ENCODE measurements at places on chromosomes 16 and 17.

GRCh38 chr17:64358261-64358788 lies 32.3 kb downstream of the PECAM1 start:
- no peak for DNase-seq

GRCh38 chr16:87635541-87636049 lies 33.3 kb downstream of the JPH3 start:
- DNase-seq = peak; percentile 95

GRCh38 chr16:79247386-79247785 lies 353.2 kb downstream of the MAF start:
- DNase-seq = no peak

DNA sequence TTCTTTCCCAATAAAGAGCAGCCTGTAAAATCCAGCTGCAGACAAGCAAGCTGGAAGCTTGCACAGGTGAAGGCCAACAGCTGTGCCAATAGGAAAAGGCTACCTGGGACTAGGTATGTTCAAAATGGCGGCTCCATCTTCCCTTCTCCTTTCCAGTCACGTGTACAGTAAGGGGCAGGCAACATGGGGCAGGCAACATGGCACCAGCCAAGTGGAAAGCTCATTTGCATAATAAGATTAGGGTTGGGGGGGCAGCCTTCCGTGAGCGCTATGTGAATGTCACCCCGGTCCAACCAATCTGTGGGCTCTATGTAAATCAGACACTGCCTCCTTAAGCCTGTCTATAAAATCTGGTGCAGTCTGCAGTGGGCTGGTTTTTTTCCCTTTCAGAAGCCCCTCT lies 31.3 kb downstream of the TVP23A start:
- no peak for DNase-seq

DNA sequence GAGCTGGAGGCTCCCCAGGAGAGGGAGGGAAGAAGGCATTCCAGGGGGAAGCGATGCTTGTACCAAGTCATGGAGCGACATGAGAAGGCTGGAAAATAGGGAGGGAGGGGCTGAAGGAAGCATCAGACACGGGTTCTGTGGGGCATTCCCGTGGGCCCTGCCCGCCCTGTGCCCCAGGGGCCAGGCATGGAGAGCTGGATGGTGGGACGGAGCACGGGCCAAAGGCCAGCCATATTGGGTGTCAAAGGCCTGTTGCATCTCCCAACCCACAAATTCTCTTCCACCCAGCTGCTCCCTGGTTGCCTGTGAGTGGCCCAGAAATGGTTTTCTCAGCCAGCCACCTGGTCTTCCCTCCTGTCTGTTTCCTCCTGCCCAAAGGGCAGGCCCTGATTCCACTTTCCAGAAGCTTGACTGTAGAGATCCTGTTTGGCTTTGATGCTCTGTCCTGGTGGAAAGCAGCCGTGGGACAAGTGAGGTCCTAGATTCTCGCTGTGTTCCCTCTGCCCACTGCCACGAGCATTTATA lies 3.2 kb downstream of the CDR2L start:
- no peak for DNase-seq

- DNase-seq = no peak
Measured at GRCh38 chr16:75271441-75272096, 20.1 kb upstream of the BCAR1 start.

- no peak for DNase-seq
Measured at GRCh38 chr16:3009568-3010390, 2.9 kb upstream of the CLDN9 start.

DNA sequence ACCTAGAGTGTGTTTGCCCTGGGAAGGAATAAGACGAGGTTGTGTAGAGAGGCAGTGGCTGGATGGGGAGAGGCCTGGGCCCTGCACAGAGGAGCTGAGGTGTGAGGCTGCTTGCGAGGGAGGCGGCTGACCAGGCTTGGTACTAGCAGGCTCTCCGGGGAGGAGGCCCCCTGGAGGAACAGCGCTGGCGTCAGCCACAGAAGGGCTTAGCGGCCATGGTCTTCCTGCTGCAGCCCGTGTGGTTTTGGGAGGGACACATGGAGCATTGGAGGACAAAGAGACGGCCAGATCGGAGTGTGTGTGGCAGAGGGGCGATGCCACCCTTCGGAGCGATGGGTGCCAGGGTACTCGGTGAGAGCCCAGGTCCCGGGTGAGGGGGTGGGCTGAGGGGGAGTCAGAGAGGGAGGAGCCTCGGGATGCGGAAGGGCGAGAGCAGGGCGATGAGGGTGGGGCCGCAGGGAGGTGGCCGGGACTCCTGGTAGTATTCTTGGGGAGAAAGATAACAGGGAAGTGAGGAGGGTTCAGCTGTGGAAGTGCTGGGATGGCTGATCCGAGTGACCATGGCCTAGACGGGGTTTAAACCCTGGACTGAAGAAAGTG lies 8.3 kb downstream of the BANP start:
- no peak for DNase-seq

- DNase-seq = no peak
Measured at GRCh38 chr16:5323284-5324141, 225.9 kb upstream of the EEF2KMT start.

DNA sequence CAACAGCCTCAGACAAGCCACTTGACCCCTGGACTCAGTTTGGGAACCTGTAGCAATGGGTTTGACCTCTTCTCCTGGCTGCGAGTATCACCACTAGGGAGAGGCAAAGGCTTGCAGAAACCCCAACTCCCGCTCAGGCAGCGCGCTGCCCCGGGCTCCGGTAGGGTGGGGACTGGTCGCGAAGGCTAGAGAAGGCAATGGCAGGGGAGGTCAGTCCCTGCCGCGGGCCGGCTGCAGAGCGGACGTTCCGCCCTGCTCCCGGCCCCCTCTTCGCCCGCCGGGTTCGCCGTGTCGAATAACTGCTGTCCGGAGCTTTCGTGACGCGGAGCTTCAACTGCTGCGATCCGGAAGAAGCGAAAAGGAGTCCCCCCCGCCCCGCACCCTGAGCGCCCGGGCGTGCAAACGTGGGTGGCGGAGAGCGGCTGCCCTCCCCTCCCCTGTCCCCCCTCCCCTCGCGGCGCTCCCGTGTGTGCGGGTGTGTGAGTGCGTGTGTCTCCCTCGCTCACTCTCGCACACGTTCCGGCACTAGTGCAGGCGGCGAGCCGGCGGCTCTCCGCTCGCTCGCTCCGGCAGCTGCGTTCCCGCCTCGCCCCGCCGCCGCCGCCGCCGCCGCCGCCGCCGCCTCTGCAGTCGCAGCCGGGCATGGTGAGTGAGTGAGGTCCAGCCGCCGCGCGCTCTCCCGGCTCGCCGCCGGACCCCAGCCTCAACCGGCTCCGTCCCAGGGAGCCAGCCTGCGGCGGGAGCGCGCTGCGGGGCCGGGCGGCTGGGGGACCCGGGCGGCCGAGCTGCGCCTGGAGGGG lies 772 bp upstream of the SHISA6 start:
- no peak for DNase-seq

DNA sequence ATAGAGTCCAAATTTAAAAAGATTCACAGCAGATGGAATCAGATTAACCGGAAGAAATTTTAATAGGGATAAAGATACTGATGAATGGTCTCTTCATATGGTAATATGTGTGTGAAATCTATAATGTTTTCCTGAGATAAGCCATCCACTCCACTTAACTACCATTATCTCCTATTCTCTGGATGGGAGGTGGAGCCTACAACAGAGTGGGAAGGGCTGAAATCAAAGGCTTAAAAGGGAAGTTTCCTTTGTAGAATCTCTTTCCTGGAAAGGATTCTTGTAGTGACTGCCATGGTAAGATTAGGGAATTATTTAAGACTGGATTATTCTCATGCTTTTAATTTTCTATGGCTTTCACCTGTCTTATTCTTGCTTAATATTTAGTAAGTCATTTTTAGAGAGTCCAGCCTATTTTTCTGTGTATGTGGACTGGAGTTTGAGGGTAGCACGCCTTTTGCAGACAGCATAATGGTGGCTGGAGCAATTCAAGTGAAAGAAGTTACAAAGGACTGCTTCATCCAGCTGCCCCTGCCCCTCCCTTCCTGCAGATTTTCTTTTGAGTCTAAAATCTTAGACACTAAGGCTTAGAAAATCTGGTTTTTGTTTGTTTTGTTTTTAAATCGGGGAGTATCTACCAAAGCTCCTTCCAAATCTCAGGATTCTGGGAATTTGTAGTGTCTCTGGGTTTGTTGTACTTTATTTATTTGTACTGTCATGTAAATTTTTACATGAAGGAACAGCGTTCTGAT lies 26.5 kb downstream of the KAT7 start:
- no peak for DNase-seq

GRCh38 chr17:67433248-67433924 lies 56.3 kb downstream of the PITPNC1 start:
- DNase-seq = no peak

- no peak for DNase-seq
Measured at GRCh38 chr16:81313701-81314602, 810 bp upstream of the GAN start.

GRCh38 chr16:50012182-50012581 lies 12.8 kb upstream of the CNEP1R1 start:
- no peak for DNase-seq

DNA sequence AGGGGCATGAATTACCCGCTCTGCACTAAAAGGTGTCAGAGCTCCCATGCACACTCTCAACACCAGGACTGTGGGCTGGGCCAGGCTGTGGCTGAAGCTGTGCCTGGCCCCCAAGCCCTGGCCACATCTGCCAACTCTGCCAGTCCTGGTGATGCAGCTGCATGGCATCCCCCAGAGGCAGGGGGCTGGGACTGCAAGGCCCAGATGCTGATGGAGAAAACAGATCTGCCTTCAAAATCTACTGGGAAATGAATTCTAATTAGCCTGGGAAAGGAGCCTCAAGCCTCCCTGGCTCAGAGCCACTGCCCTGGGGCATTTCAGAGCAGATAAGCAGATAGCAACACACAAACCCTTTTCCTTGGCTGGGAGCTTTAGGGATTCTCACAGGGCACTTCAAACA lies 3.4 kb downstream of the CHST6 start:
- no peak for DNase-seq

GRCh38 chr17:74380086-74380958 lies 13.0 kb downstream of the GPR142 start:
- DNase-seq = no peak

- DNase-seq = no peak
Measured at GRCh38 chr16:49486400-49486799, 112.8 kb downstream of the C16orf78 start.

DNA sequence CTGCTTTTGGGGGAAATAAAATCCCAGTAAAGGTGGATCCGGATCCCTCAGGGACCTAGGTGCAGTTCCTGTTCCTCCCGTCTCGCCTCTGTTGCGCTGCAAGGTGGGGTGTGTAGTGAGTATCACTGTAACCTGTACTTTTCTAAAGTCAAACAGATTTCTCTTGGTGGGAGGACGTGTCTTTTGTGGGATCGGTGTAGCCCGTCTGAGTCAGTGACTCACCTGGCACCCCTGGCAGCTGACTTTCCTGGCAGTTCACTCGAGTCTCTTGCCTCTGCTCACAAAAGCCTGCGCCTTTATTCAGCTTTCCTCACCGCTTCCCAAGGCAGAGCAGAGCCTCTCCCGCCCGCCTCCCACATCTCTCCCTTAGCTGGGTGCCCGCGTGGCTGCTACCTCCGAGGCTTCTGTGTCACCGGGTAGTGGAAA lies 85.7 kb downstream of the CMIP start:
- DNase-seq = no peak

DNA sequence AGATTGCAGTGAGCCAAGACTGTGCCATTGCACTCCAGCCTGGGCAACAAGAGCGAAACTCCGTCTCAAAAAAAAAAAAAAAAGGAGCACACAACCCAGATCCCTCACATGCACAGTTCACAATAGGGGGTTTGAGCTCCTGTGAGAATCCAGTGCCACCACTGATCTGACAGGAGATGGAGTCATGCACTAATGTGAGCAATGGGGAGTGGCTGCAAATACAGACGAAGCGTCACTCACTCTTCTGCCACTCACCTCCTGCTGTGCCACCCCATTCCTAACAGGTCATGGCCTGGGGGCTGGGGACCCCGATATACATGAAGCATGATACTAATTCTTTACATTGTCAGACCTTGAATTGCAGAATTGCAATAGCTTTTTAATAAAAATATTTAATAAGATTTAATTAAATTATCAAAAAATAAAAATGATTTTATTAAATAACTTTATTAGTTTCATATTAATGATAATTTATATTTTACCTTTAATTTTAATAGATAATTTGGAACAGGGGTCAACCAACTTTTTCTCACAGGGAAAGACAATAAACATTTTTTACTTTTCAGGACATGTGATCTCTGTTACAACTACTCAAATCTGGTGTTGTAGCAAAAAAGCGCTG lies 171.4 kb downstream of the COPRS start:
- no peak for DNase-seq

- DNase-seq = no peak
Measured at GRCh38 chr17:56172517-56172982, 19.3 kb downstream of the ANKFN1 start.

- no peak for DNase-seq
Measured at GRCh38 chr17:78000341-78000740, 41.8 kb downstream of the TNRC6C start.

- DNase-seq = no peak
Measured at GRCh38 chr16:60074378-60074777, 1340.3 kb upstream of the GOT2 start.

- no peak for DNase-seq
Measured at GRCh38 chr16:55240888-55241287, 83.1 kb upstream of the IRX6 start.

DNA sequence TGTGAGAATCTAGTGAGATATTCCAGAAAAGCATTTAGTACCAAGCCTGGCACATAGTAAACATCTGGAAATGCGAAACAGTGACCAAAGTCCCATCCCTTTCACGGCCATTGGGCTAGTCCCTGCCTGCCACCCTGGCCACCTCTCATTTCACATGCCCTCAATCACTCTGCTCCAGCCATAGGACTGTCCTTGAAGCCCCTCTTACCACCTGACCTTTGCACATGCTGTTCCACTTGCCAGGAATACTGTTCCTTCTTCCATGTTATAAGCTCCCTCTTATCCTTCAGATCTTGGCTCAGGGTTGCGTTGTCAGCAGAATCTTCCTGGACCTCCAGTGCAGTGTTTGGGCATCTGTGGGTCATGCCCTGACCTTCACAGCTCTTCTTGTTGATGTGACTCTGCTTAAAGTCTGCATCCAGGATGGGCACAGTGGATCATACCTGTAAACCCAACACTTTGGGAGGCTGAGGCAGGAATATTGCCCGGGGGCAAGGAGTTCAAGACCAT lies 2.1 kb downstream of the MYO15A start:
- no peak for DNase-seq

DNA sequence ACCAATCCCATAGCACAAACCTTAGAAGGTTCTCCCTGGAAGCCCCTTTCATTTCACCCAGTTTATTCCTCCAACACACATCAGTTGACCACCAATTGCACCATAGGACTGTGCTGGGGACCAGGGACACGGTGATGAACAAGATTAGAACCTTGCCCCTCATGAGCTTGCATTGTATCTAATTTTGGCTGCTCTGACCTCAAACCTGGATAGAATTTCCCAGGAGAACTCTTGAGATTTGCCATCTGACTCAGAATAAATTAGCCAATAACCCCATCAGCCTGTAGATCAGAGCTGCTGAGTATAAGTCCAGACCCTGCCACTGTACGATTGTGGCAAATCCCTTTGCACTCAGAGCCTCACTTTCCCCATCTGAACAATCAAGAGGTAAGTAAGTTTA lies 52.1 kb downstream of the CDH11 start:
- DNase-seq = no peak
